Activated naive CD4-positive, alpha-beta T cell treated with anti-CD3 and anti-CD28 coated beads, Interleukin-2, amount 50 U/mL, for 72 hours (primary cell): ENCODE measurements at places on chromosomes 4 and X.

DNA sequence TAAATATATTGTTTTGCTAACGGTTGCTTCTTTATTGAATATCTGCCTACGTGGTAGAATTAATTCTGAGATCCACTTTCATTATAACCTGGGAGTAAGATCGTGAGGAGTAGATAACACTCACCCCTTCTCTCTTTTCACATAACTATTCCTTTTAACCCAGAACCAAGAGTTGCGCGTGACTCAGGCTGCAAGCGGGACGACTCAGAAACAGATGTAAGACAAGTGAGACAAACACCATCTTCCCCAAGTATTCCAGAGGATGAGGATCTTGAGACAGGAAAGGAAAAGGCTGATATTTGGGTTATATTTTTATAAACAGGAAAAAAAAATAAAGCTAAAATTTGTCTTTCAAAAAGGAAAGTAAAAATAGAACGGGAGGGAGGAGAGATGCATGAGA, 318.8 kb upstream of the NOCT start:
- no peak for DNase-seq

DNA sequence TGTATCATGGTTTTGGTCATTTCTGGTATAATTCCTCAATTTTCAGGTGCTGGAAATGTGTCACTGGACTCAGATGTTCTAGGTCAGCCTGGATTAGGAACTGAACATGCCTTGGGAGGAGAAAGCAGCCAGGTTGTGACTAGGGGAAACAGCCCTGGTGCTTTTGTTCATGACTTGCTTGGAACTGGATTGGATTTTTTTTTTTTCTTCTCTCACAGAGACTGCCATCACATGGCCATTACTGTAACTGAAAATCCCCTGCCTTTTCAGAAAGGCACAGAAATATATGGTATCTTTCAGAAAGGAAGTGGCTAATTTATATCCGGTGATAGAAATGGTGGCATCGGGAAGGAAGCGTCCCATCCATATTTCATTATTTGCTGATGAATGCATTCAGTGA, 34.6 kb downstream of the SEPTIN11 start:
- DNase-seq, result no peak

- DNase-seq, result no peak
Measured at GRCh38 chrX:54937416-54937815, 16.8 kb downstream of the TRO start.

- no peak for DNase-seq
Measured at GRCh38 chr4:187204389-187204918, 480.8 kb upstream of the FAT1 start.
